Stimulated activated CD8-positive, alpha-beta memory T cell treated with anti-CD3 and anti-CD28 coated beads, Interleukin-2, amount 100 ng/mL, for 48 hours (primary cell): ENCODE measurements at places on chromosomes 2 and 18.

DNA sequence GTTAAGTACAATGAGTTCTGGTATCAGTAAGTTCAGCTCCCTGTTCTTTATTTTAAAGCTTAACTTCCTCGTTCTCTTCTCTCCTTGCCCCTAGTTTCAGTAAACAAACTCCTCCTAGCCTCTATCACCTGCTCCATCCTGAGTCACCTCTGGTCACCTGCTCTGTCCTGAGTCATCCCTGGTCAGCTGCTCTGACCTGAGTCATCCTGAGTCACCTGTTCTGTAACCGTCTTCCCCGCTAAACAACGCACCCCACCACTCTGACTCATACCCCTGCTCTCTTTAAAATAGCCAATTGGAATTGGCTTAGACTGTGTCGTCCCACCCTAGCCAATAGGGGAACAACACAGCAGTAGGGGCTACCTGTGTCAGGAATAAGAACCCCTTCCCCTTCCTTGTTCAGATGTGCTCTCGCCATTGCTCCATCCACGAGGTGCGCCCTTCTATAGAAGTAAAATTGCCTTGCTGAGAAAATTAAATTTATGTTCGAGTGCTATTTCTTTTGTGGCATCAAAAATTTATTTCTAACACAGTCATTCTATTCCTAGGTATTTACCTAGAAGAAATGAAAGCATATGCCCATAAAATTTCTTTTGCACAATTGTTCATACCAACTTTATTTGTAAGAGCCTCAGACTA, 24.9 kb upstream of the RMND5A start:
- no peak for DNase-seq

- DNase-seq: no peak
These were observed 330.0 kb upstream of the POU3F3 start for GRCh38 chr2:104523921-104524320.

DNA sequence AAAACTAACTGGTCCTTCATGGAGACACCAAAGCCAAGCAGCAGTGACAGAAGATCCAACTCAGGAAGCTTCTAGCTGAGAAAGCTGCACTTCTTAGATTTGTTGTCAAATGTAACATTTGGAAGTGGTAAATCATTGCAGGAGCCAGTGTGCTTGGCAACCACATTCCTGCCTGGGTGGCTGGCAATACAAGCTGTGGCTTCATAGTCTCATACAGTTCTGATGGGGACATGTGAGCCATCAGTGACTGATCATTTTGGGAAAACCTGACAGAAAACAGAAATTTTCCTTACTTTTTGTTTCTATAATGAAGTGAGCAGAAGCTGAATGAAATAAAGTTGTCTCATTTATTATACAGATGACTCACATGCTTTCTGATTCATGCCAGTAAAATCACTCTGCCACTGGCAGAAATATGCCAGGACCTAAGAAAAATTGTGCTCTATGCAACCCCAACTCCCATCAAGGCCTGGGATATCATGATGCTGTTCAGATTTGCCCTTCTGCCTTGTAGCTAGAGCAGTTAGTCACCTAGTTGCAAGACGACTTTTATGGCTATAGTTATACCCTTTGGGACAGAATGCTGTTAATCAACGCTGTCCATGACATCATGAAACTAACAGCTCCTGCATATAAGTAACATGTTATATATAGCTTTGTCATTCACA, 508.1 kb downstream of the ADCYAP1 start:
- no peak for DNase-seq

GRCh38 chr2:55302241-55302640, 33.2 kb upstream of the MTIF2 start:
- no peak for DNase-seq

DNA sequence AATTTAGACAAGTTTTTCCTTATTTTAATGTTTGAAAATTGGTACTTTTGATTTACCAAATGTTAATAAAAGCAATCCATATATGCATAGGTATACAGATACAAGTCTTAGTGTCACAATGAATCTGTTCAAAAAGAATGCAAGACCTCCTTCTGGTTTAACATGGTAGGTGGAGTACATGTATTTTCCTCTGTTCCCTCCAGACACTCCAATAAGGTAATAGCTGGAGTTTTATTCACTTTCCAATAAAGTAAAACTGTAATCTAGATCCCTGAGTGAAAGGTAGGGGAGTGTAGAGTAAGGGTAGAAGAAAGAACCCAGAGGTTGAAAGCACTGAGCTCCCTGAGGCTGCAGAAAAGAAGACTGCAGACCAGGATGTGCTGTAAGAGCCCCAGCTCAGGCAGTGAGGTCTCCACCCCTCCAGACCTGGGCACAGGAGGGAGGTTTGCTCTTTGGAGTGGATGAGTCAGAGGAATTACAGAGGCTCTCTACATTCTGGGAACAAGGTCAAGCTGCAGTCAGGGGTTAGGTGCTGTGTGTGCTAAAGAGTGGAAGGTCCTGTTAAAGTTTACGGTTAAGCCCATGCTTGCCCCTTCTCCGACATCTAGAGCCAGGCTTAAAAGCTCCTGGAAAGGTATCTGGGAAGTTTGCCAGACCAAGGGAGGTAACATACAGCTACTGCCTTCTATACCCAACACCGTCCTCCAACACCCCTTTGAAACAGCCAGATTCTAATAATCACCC, 27.6 kb upstream of the STAT1 start:
- no peak for DNase-seq

DNA sequence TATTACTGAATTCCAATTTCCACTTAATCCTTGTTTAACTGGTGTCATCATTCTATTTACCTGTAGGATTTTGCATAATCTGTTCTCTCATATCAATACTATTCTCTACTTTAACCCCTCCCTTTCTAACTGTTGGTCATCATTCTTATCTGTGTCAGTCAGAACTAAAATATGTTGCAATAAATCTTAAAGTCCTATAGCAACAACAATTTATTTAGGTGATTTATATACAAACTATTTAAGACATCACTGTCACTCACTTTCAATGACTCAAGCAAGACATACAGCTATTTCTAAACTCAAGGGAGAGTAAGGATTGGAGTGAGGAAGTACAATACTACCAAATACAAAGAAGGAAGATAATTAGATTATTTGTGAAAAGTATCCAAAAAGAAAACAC, 740.4 kb downstream of the DSC3 start:
- DNase-seq: no peak

DNA sequence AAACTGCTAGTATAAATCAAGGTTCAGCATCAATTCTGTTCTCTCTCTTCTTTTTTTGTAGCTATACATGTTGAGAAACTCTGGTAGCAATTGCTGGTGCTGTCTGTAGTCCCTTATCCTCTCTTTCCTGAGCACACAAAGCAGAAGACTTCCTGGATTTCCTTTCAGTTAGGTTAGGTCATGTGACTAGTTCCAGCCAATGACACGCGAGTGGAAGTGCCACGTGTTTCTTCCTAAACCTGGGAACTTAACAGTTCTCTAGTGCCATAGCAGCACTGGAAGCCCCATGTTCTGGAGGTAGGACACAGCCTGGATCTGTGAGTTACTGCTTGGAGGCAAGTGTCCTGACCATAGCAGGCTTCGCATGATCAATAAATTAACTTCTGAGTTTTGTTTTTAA, 125.9 kb downstream of the PLA2R1 start:
- no peak for DNase-seq

DNA sequence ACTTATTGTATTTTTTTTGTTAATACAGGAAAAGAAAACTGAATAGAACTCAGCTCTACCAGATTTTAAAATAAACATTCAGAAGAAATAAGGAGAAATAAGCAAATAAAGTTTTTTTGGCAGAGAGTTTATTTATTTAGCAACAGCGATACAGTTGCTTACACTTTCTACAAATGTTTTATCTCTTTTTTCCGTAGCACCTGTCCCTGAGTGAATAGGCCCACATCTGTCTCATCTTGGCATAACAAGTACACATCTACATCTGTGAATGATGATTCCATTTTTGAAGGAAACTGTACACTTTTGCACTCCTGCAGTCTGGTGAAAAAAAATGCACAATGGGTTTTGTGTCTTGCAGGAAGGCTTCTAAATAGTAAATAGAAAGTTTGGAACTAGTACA, 783.6 kb upstream of the ZEB2 start:
- DNase-seq: no peak

GRCh38 chr2:8176887-8177286, 505.0 kb upstream of the ID2 start:
- no peak for DNase-seq

DNA sequence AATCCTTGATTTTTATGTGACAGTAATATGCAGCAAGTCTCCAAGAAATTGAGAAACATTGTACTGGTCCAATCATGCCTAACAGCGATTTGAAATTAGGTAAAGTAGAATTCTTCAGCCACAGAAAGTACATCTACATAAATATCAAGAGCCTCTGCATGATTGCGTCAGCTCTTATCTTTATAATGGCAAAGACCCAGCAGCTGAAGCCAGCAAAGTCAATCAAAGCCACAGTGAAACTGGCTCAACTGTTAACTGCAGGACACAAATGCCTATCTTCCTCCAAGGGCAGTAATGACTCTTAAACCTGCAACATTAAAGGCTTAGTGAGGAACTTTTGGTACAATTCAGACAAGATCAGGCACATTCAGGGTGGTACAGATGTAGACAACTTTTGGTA, 102.5 kb downstream of the BARD1 start:
- DNase-seq: no peak

DNA sequence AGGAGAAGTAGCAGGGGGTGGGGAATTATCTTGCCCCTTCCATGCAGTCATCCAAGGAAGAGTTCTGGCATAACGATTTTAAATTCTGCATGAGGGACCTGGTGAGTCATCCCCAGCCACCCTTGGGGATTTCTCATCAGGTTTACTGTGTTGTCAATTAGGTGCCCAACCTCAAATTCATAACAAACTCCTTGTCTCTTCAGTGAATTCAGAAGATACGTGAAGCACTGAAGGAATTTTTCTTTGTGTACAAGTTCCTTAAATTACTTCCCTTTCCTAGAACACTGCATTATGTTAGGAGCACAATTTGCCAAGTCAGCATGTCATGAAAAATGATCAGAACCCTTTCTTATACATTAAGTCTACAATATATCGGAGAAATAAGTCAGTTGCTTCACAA, 70.8 kb upstream of the NOSTRIN start:
- DNase-seq: no peak
